ENCODE measurements at places on chromosomes 4 and X.

DNA sequence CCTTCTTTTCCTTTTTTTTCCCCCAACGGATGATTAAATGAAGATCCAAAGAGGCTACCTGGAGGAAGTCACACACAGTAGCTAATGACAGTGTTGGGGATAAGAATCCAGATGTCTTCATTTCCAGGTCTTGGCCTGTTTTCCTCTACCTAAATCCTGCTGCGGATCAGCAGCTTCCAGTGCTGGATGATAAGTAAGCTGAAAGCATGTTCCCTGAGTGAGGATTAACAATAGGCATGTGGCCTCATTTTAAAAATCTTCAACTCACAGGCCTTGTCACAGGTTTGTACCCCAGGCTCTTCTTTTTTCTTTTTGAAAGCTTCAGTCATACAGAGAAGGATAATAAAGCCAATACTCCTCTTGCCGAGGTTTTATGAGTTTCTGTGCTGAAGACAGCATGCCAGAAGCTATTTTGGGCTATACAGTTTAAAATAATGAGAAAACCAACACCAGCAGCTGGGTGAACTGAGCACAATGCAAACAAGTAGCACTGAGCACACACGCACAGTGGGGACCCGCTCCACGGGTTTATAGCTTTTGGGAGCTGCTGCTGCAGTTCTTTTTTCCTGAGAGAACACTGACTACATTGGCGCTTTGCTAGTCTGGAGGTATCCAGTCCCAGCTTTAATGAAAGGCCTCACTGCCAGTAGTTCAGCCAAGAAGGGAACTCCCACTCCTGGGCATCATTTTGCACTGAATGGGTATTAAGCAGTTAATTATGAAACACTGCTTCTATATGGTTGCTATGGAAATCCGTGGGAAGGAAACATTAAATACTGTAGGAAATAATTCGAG lies 184.2 kb upstream of the CTSO start:
- DNase-seq: no peak

GRCh38 chr4:48227662-48228061 lies 42.0 kb downstream of the TEC start:
- peak; percentile 10 for DNase-seq

- no peak for DNase-seq
Observed at GRCh38 chr4:188719794-188720193, 580.6 kb downstream of the TRIML1 start.

GRCh38 chr4:78357122-78357521 lies 194.4 kb upstream of the ANXA3 start:
- DNase-seq: no peak

DNA sequence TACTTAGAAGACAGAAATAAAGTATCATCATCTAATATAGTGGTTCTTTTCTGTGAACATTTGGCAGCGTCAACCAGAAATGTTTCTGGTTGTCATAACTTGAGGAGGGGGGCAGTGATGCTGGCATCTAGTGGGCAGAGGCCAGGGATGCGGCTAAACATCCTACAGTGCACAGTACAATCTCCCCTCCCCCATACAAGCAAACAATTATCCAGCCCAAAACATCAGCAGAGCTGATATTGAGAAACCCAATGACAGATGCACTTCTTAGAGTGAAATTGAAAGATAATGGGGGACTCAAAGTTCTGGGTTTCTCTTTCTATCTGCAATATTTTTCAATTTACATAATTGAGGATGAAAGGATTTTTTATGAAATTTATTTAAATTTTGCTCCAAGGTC lies 1.9 kb upstream of the EIF1AX start:
- DNase-seq: no peak

DNA sequence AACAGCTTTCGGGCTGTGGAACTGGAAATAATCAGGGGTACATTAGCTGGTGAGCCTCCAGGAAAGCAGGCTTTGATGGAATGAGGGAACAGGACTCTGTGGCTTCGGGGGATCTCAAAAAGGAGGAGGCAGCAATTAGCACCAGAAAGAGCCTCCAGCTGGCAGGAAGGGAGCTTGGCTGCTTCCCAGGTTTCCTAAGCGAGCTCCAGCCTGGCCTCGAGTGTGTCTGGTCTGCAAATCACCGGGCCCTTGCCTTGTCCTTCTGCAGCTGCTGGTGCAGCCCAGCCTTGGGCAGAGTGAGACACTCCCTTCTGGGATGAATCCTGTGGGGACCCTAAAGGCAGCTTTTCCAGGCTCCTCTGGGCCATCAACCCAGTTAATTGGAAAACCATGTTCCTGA lies 10.7 kb upstream of the PDHA1 start:
- no peak for DNase-seq

- DNase-seq: no peak
Observed at GRCh38 chrX:134236626-134237614, at the start of gene CCDC160. CCDC160 (plus strand) TSS chrX:134237182; CDS start chrX:134244801, 7,619 bp downstream.

DNA sequence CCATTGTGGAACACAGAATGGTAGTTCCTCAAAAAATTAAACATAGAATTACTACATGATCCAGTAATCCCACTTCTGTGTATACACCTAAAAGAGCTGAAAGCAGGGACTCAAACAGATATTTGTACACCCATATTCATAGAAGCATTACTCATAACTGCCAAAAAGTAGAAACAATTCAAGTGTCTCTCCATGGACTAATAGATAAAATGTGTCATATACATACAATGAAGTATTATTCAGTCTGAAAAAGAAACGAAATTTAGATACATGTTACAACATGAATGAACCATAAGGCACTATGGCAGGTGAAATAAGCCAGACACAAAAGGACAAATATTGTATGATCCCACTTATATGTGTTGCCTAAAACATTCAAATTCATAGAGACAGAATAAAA lies 145.1 kb downstream of the ANTXR2 start:
- DNase-seq: no peak

- DNase-seq: no peak
Observed at GRCh38 chrX:95949588-95949987, 735.1 kb upstream of the DIAPH2 start.

DNA sequence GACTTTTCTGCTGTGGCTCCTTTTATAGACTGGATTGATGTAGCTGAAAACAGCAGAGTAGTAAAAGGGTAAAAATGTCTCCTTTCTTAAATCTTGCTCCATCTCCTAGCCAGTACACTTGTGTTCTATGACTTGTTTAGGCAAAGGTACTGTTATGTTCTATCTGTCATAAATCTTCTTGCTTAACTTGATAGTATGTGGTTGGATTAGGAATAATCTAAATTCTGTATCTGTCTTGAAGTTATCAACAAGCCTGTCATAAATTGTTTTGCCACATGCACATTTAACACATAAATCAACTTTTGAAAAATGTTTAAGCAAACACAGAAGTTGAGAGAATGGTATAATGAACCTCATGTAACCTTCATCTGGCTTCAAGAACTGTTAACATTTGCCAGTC lies 157.0 kb downstream of the FRAS1 start:
- DNase-seq: no peak

DNA sequence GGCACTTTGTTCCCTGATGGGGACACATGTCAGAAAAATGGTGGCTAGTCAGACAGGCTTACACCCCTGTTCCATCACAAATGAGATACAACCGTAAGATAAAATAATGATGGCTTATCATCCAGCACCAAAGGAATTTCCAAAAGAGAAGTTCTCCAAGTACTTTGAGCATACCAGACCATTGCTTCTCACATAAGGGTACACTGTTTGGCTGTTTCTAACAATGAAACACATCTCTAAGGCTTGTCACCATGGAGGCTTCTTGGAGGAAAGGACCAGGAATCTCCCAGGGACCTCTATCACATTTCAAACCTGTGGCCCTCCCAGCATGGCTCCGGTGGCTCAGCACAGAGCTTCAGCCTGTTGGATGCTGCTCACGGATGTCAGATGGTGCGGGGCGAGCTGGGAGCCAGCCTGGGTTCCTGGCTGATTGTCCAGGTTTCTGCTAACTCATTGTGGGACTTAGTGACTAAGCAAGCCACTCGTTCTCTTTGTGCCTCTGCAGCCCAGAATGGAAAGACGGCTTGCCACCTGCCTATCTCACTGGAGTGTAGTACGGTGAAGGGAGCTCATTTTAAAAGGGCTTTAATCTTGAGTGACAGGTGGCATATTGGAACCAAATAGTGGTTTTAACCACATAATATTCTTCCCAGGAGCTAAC lies 54.5 kb downstream of the FHDC1 start:
- no peak for DNase-seq

GRCh38 chr4:185479507-185479971 lies 8.0 kb upstream of the CCDC110 start:
- no peak for DNase-seq

GRCh38 chr4:1293991-1294390 lies 4.3 kb downstream of the MAEA start:
- DNase-seq: no peak
